ENCODE measurements at places on chromosomes 7 and 10.

DNA sequence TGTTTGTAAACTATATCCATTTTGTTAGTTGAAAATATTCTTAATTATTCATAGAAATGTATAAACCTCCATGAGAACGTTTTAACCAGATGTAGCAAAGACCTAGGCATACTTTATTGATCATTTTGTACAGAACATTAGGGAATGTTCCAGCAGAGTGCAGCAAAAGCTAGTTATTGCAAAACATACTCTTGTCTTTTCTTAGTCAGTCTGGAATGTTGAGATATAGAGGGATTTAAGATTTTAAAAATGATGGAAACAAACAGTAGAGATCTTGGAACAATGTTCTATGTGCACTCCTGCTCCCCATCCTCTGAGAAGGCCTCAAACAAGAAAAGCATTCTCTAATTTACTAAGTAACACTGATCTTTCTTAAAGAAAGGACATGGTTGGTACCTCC, 292.1 kb downstream of the BBS9 start:
- DNase-seq: no peak

DNA sequence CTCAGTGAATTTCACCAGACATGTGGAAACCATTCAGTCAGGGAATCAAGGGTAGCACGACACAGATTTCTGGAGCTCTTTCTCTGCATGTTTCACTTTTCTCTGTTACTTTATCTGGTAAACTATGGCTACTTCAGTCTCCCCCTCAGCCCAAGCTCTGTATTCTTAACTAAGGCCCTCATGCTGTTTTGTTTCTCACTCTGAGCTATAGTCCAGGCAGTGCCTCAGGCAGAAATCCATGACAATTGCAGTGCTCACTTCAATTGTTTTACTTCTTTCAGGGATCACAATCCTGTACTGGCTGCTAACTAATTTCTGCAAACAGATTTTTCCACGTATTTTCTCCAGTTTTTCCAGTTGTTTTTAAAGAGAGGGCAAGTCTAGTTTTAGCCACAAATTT, 1599.9 kb upstream of the LRRTM3 start:
- DNase-seq: no peak

DNA sequence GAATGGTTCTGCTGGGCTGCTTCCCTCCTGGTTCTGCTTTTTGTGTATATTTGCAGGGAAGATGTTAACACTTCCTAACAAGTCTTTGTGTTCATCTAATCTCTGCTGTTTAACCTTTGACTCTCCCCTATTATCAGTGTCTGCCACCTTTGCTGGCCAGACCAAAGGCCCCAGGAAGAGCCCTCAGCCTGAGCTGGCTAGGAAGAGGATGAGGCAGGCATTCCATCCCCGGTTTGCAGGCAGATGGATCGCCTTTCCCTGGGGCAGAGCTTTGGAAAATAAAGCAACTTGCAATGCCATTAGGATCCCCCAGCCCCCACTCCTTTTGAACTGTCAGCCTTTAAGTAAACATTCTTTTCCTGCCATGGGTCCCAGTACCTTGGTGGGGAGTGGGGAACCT, 19.0 kb downstream of the DPCD start:
- no peak for DNase-seq

DNA sequence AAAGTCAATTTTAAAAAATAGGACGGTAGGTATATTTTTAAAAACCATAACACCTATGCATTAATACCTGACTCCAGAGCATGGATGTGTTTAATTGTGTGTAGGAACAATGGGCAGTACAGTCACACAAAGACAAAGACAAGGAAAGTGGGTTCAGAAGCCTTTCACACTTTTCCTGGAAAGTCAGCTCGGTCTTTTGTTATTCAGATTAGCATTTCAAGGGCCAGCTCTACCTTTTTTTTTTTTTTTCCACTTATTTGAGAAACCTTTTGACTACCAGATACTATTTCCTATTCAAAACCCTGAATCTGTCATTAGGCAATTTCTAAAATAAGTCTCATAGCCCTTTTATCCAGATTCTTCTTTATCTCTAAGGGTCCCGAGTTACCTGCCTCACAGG, 401.9 kb downstream of the PARD3 start:
- DNase-seq: no peak

DNA sequence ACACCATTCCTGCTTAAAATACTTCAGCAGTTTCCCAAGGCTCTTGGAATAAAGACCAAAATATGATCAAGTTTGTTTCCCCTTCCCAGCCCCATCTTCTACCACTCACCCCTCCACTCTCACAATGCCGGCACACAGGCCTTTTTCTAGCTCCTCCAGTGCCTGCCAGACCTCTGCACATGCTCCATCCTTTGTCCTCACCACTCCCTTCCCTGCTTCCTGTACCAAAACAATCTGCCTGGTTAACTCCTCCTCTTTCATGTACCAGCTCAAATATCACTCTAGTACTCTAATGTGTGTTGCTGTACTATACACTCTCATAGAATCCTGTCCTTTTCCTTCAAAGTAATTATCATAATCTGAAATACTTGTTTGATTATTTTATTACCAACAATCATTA, 19.4 kb downstream of the SCRN1 start:
- no peak for DNase-seq

GRCh38 chr7:14839307-14839706, 63.2 kb downstream of the DGKB start:
- DNase-seq: no peak

- no peak for DNase-seq
Observed at GRCh38 chr10:650441-650851, 39.0 kb downstream of the DIP2C start.

DNA sequence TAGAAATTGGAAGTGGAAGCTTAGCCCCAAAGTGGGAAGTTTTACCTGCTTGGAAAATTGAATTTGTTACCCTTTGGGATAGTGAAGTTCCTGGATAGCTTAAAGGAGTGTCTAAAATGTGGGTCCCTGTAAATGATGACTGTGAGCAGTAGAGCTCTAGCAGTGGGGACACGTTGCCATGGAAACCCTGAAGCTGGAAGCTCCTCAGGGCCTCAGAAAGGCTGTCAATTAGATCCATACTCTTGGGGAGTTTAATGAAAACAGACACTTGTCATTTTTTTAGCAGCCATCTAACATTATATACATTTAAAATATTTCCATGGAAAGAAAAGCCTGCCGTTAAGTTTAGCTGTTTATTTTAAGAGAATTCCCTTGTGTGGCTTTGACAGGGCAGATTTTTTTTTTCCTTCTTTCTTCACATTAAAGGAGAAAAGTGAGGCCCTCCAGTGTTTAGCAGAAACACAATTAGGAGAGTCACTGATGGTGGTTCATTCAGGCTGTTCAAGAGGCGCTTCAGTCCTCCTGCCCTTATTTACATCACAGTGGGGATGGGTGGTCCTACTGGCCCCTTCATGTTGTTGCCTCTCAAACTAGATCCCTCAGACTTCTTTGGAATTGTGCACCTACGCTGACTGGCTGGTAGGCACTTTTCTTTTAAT, 518.4 kb downstream of the CCSER2 start:
- DNase-seq: no peak

DNA sequence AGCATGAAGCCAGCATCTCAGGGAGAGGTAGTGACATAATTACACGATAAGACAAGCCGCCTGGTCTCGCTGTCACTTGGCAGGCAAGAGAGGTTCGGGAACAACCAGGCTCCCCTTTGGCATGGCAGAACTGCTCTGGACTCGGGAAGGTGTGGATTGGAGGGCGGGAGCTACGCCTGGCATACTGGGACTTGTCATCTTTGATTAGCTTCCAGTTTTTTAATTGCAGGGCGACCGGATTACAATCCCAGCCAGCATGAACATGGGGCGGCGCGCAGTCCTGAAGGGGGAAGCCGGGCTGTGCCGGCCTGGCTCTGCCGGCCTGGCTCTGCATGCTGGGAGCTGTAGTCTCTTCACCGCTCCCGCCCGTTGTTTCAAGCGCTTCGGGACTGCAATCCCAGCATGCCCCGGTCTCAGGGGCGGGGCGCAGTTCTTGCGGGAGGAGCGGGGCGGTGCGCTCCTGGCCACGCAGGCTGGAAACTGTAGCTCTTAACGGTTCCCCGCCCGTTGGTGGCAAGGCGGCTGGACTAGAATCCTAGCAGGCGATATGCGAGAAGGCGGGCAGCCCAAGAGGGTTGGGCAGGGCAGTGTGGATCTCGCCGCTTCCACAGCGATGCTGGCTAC, 45.5 kb upstream of the ZNF716 start:
- DNase-seq: peak; percentile 82

DNA sequence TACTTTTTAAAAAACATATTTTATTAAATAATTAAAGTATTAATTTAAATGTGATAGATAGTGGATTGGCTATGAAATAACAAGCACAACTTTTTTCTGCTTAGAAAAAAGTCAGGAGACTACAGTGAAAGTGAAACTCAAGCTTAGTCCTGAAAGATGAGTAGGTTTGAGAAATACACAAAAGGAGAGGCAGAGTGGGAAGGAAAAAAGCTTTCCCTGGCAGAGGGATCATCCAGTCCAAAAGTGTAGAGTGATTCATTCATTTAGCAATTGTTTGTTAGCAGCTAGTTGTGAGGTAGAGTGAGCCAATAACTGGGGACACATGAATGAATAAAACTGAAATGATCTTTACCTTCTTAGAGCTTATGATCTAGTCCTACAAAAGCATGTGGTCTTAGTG, 93.5 kb downstream of the FOXP2 start:
- no peak for DNase-seq

- no peak for DNase-seq
Observed at GRCh38 chr10:79443338-79444198, 1.9 kb downstream of the ZCCHC24 start.

- DNase-seq: no peak
Observed at GRCh38 chr10:132498562-132499366, 38.8 kb upstream of the INPP5A start.

- no peak for DNase-seq
Observed at GRCh38 chr10:78371136-78371535, 337.5 kb downstream of the RPS24 start.

GRCh38 chr7:39460486-39460885, 105.7 kb upstream of the YAE1 start:
- no peak for DNase-seq

GRCh38 chr10:49375611-49376010, 20.3 kb downstream of the DRGX start:
- DNase-seq: peak; percentile 32

- no peak for DNase-seq
Observed at GRCh38 chr7:142571581-142571980, 177.7 kb upstream of the PRSS1 start.

DNA sequence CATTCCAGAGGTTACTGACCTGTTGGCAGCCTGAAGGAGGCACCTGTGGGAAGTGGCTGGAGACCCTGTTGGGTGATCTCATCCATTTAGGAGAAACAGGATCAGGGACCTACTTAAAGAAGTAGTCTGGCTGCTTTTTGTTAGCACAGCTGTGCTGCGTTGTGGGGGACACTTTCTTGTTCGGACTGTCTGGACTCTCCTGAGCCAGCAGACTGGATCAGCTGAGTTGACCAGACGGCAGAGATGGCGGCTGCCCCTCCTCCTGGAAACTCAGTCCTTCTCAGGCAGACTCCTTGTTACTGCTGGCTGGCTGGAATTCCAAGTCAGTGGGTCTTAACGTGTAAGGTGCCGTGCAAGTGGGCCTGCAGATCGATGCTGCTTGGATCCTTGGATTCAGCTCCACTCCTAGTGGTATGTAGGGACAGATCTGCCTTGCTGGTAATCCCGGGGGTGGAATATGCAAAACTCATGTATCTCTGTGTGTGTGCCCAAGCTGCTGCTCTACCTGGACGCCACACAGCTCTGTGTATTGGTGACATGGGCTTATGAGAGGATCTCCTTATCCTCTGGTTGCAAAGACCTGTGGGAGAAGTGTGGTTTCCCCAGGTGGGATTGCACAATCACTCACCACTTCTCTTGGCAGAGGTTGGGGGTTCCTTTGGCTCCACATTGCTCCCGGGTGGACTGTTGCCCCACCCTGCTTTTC, 87.3 kb downstream of the CCSER2 start:
- no peak for DNase-seq

- no peak for DNase-seq
Observed at GRCh38 chr7:128008141-128008540, 23.1 kb downstream of the LRRC4 start.

DNA sequence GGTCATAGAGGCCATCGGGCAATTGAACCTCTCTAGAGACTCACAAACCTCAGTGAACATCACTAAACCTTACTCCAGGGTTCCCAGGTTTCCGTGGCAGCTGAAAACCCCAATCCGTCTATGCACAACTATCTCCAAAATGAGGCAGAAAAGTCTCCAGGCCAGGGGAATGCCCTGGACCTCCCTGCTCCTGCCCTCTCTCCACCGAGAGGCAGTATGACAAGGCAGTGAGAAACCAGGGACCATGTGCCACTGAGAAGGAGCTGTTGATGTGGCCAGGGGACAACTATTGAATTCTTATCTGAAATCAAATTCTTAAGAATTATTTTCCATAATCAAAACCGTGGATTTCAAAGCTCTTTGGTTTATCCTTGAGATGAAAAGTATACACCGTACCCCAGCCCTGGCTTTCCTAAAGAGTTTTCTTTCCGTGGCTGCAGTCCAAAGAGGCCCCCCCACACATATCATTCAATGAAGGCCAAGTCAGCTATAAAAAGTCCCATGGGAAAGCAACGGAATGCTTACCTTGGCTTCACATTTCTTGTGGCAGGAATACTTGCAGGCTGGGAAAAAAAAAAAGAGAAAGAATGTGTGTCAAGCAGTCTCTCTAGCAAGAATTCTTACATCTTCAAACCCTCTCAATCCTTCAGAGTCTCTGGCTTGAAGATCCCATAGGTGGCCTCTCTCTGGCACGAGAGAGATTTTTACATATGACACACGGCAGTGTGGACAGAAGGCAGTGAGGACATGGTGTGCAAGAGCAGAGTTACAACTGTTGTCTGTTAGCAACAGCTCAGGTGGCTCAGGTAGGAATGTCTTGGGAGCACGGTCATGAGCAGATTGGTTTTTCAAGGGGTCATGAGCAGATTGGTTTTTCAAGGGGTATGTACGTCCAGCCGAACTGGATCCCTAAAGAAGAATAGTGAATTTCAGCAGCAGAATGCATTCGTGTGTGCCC, 75.2 kb downstream of the TNS3 start:
- no peak for DNase-seq

DNA sequence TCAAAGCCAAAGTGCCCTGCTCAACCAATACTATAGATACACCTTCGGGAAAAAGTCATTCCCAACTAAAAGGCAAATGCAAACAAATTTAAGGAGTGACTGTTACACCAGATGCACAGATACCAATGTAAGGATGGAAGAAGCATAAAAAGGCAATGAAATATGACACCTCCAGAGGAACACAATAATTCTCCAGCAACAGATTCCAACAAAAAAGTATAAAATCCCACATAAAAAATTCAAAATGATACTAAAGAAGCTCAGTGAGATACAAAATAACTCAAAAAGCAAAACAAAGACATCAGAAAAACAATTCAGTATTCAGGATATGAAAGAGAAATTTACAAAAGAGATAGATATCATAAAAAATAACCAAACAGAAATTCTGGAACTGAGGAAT, 44.1 kb upstream of the ASAH2 start:
- no peak for DNase-seq

DNA sequence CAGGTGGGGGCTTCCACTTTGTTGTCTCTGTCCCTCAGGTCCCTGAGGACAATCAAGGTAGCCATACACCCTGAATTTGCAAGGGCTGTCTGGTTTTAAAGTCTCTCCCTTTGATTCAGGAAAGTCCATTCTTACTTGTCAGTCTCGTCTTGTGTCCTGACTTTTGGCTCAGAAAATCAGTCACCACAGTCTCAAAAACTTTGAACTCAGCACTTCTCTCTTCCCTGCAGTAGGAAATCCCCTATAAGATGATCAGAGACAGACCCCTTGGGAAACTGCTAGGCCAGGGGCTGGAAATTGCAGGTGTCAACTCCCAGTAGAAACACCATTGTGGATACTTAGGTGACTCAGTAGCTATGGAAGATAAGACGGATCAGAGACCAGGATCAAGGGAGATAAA, 73.1 kb downstream of the CDC123 start:
- DNase-seq: no peak

- no peak for DNase-seq
Observed at GRCh38 chr7:99539213-99539811, 12.6 kb downstream of the FAM200A start.
